ENCODE measurements at places on chromosomes 7 and 10.

DNA sequence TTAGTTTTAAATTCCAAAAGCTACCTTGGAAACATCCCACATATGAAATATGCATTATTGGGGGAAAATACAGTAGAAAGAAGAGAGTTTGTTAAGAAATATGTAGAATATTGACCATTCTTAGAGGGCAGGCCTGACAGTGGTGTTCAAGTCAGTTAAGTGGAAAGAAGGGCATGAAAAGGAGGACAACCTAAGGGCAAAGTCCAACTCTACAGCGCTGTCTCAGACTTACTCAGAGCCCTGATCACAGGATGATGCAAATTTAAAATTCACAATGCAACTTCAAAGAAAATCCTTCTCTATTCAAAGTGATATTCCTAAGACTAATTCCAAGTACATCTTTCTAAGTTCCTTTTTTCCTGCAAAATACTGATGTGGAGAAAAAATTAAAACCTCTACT is 139.1 kb upstream of the LRRTM3 start:
- DNase-seq: no peak

- DNase-seq: peak; percentile 1
Measured at GRCh38 chr10:98224996-98225395, 43.0 kb downstream of the LOXL4 start.

- no peak for DNase-seq
Measured at GRCh38 chr7:151822541-151823181, 54.3 kb downstream of the PRKAG2 start.

DNA sequence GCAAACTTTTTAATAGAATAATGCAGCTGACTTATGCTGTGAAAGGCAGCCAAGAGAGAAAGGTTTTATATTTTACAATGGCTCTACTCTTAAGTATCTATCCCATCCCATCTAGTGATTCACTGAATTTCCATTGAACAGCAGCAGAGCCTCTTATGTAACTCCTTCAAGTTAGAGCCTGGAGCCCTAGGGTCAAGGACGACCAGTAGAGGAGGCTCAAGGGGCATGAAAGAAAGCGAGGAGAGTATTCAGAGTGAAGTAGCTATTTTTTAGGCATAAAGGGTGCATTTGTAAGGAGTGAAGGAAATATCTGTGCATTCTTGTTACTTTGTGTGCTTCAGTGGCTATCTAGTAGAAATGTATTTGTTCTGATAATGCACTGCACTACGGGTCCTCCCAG is 180.2 kb upstream of the TPK1 start:
- no peak for DNase-seq

DNA sequence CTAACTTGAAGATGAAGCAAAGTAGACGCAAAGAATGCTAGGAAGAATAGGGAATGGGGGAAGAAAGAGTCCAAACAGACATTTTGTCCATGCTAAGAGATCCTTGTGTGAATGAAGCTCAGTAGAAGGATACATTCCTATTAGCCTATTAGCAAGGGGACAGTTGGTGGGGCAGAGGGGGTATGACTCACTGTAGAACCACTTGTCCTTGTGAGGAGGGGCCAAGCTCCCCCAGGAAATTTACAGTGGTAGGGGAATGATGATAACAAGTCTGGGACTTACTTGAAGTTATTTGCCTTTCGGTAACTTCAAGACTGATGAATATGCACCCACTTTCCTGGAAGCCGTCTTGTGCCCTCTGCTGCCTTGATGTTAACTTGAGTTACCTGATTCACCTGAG is 17.2 kb upstream of the SYPL1 start:
- DNase-seq: no peak

Measured in kidney capillary endothelial cell (primary cell).